ENCODE measurements at places on chromosomes 16 and 17. TPM values are rescaled to one million over a fixed set of nuclear protein-coding genes. Genes with fewer than 3 reads are reported as not detected.

DNA sequence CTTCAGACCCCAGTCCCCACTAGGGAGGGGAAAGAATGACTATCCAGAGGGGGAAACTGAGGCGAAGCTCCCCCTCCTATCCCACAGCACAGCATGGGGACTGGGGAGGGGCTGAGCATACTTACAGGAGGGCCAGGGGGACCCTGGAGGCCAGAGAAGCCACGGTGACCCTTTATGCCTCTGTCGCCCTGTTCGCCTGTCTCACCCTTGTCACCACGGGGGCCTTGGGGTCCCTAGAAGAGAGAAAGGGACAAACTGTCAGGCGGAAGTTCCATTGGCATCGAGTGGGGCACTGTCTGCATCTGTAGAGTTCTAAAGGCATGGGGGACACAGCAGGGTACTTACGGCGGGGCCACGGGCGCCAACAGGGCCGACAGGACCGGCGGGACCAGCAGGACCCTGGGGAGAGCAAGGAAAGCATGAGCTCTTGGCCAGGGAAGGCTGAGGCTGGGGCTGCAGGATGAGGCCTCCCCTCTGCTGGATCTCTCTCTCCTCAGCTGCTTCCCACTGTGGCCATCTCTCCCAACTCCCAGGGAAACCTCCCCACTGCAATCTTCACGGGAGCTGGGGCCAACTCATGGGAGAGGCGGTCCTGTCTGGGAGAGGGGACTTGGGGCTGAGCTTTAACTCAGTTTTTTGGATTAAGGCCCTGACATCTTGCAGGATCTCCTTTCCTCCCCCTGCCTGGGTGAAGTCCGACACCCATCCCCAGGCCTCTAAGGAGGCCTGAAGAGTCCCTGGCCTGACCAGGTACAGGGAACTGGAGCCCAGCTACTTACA, 13.5 kb downstream of the COL1A1 start:
- no peak for DNase-seq

DNA sequence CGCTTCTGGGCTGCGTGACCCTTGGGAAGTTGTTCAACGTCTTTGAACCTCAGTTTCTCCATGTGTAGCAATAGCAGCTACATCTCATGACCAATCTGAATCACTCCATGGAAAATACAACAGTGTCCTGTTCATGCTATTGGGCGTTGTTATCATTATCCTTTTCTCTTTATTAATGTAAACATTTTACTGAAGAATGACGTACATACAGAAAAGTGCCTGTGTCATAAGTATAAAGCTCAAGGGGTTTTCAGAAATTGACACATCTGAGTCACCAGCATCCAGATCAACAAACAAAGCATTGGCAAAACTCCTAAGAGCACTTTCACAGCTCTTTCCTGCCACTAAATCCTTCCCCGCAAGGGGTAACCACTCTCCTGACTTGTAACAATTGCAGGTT, 438.4 kb downstream of the XYLT1 start:
- DNase-seq: no peak

- DNase-seq: no peak
These were observed 52.5 kb downstream of the NFAT5 start for GRCh38 chr16:69618307-69618706.

Gene ITGA2B
- total RNA-seq: 12.3 TPM

Data from H1 (cell line).